Fibroblast of skin of scalp (primary cell): ENCODE measurements at places on chromosomes 4 and X.

DNA sequence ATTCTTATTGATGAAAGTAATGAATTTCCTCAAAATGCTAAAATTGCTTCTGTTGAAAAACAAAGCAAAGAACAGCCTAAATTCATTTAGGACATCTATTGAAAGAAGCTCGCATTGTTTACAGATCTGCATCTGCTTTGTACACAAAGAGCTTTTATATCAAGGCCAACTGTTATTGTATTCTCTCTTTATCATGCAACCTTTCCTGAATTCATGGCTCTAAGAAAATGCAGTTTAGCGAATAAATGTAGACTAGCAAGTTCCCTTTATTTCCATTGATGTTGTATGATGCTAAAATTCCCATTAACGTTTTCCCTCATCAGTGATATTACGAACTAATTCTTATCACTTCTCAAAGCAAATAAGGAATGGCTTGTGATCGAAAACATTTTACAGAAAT lies 446.3 kb downstream of the MID1IP1 start:
- DNase-seq: no peak

GRCh38 chr4:53477038-53477565 lies 99.7 kb downstream of the FIP1L1 start:
- no peak for DNase-seq

- peak; percentile 32 for DNase-seq
Measured at GRCh38 chrX:84339507-84340364, 151.7 kb upstream of the RPS6KA6 start.

DNA sequence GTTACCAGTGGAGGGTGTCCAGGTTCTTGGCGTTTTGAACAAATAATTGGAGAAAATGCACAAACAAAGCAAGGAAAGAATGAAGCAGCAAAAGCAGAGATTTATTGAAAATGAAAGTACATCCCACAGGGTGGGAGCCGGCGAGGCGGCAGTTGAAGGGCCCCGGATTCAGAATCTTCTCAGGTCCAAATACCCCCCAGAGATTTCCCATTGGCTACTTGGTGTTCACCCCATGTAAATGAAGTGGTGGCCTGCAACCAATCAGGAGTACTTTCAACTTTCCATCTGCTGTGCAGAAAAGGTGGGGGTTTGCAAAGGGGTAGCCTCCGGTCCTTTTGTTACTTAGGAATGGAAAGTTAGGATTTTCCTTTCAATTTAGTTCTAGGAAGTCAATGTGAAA lies 1447.0 kb downstream of the C4orf33 start:
- DNase-seq: no peak

GRCh38 chr4:41400296-41400695 lies 137.7 kb upstream of the LIMCH1 start:
- peak; percentile 79 for DNase-seq

- DNase-seq: peak; percentile 23
Measured at GRCh38 chrX:24339911-24340310, 20.5 kb upstream of the SUPT20HL1 start.

GRCh38 chrX:2360731-2361130 lies 140.0 kb downstream of the DHRSX start:
- peak; percentile 48 for DNase-seq

DNA sequence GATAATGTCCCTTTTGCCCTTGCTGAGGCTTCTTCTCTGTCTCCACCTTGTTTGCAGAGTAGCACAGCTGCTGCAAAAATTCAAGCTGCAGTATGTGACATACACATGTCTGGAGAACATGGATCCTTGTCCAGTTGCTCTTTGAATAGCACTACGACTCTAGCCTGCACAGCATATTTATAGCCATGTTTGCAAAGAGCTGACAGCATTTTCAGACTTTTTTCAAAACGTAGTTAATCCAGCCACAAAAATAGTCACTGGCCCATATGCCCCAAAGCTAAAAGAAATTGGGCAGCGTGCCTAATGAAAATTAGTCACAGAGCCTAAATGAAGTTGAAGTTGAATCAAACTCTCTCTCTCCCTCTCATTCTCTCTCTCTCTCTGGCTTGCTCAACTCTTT lies 17.5 kb downstream of the SLC16A2 start:
- no peak for DNase-seq

GRCh38 chr4:15665753-15666365 lies 10.7 kb upstream of the FBXL5 start:
- DNase-seq: no peak

- no peak for DNase-seq
Measured at GRCh38 chr4:13396161-13396560, 88.0 kb downstream of the RAB28 start.

DNA sequence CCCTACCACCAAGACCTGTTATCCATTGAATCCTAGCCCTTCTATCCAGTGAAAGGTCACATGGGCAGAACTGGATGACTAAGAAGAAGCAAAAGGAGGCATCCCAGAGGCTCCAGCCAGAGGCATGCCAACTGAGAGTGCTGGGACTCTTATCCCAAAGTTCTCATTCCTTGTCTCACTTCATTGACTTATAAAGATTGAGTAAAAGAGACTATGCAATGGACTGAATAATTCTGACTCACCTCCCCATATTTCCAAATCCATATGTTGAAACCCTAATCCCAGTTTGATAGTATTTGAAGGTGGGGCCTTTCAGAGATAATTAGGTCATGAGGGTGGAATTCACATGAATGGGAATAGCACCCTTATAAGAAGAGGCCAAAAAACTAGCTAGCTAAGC lies 131.4 kb downstream of the COL25A1 start:
- peak; percentile 19 for DNase-seq

- no peak for DNase-seq
Measured at GRCh38 chr4:84964995-84965552, 1.4 kb downstream of the WDFY3 start.

DNA sequence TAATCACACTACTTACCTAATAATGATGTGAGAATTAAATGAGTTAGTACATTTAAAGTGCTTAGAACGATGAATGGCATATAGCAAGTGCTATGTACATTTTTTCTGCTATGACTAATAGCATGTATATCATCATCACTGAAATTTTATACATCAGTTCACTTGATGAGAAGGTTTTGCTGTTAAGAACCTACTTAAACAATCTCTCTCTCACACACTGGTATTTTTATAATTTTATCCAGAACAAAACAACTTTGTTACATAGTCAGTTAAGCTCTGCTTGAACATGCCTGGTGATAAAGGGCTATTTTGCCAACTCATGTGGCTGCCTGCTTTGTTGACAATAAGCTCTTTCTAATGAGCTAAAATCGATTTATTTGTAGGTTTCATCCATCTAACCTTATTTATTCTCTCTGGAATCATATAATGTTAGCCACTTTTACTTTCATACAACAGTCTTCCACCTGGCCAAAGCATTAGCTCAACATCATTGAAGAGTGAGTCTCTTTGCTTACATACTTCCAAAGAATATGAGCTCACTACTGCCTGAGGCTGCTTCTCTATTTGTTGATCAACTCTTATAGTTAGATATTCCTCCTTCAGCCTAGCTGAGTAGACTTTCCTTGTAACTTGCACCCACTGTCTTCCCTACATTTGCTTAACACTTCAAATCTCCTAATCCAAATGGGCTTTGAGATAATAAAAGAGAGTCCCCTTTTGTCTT lies 372.7 kb upstream of the BOD1L1 start:
- peak; percentile 36 for DNase-seq
